ENCODE measurements at places on chromosomes 5 and 9.

DNA sequence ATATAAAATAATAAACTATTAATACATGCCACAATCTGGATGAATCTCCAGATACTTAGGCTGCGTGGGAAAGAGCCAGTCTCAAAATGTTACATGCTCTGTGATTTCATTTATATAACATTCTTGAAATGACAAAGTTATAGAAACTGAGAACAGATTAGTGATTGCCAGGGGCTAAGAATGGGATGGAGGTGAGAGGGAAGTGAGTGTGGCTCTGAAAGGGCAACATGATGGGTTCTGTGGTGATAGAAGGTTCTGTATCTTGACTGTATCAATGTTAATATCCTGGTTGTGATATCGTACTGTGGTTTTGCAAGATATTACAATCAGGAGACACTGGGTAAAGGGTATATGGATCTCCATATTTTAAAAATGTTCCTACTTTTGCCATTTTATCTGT lies 50.7 kb downstream of the SPEF2 start:
- no peak for DNase-seq

DNA sequence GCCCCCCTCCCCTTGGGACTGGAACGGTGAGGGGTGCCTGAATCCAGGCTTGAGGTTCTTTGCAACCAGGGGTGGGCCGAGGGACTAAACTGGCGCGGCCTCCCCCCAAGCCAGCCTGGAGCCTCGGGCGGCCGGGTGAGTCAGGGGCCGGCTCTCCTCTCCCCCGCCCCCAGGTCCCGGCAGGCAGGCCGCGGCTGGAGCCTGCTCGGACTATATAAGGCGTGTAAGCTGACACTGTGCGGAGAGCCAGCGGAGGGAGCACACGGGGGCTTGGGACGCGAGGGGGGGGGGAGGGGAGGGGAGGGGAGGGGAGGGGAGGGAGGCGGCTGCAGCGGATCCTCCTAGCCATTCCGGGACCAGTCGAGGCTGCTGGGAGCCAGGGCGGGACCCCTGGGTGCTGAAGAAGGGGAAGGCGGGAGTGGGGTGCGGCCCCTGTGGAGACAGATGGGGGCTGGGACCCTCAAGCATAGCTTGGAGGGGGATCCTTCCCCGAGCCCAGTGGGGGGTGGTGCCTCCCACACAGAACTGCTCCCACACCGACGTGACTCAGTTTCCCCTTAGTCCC lies 595 bp downstream of the PDLIM7 start:
- no peak for DNase-seq

- DNase-seq: no peak
Measured at GRCh38 chr5:73907164-73907563, 281.2 kb downstream of the ARHGEF28 start.

- no peak for DNase-seq
Measured at GRCh38 chr5:54868511-54869483, 116.6 kb downstream of the ESM1 start.

DNA sequence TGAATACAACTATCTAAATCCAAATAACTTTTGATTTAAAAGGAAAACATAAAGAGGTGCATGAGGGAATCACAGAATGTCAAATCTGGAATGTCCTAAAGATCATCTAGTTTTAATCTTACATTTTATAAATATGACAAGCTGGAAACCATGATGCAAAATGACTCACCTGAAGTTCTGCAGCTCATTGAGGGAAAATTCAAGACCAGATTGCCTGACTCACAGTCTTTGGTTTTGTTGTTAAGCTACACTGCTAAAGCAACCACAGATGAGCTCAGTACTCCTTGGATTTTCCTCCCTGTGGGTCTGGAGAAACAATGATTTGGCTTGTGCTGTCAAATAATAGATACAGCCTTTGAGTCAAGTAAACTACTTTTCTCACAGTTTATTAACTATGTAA lies 19.1 kb upstream of the EDIL3 start:
- DNase-seq: no peak

DNA sequence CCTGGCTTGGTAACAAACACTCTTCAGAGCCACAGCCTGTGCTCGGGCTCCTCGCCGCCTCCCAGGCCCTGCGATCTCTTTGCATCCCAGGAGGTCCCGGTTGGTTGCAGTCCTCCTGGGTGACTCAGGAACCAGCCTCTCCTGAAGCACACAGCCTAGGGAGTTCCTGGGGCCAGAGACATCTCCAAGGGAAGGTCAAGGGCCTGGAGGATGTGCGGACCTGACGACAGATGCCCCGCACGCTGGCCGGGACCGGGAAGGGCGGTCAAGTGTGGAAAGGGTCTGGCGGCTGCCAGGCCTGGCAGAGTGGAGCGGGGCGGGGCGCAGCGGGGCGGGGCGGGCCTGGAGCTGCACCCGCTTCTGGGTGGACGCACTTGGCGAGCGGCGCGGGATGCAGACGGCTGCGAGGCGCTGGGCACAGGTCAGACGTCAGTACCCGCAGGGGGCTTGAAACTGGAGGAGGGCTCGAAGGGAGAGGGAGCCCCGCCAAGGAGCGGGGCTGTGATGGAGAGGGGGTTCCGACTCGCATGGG lies 45.0 kb upstream of the PRSS3 start:
- no peak for DNase-seq

- no peak for DNase-seq
Measured at GRCh38 chr5:34535944-34536623, 120.0 kb upstream of the RAI14 start.

DNA sequence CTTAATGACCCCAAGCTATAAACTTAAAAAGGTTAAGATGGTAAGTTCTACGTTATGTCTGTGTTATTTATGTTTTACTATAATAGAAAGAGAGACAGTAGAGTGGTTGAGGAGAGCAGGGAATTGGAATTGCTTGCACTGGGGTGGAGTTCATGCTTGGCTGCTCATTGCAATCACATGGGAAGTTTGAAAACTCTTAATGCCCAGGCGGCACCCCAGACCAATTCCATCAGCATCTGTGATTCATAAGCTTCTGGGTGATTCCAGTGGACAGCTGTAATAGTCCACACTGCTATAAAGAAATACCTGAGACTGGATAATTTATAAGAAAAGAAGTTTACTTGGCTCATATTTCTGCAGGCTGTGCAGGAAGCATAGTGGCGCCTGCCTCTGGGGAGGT lies 323.9 kb upstream of the MSX2 start:
- DNase-seq: no peak

- no peak for DNase-seq
Measured at GRCh38 chr5:112253478-112254250, 165.4 kb downstream of the EPB41L4A start.

- no peak for DNase-seq
Measured at GRCh38 chr9:129748249-129748648, 4.6 kb downstream of the PTGES start.

- no peak for DNase-seq
Measured at GRCh38 chr5:105849701-105850100, 1821.0 kb downstream of the EFNA5 start.

DNA sequence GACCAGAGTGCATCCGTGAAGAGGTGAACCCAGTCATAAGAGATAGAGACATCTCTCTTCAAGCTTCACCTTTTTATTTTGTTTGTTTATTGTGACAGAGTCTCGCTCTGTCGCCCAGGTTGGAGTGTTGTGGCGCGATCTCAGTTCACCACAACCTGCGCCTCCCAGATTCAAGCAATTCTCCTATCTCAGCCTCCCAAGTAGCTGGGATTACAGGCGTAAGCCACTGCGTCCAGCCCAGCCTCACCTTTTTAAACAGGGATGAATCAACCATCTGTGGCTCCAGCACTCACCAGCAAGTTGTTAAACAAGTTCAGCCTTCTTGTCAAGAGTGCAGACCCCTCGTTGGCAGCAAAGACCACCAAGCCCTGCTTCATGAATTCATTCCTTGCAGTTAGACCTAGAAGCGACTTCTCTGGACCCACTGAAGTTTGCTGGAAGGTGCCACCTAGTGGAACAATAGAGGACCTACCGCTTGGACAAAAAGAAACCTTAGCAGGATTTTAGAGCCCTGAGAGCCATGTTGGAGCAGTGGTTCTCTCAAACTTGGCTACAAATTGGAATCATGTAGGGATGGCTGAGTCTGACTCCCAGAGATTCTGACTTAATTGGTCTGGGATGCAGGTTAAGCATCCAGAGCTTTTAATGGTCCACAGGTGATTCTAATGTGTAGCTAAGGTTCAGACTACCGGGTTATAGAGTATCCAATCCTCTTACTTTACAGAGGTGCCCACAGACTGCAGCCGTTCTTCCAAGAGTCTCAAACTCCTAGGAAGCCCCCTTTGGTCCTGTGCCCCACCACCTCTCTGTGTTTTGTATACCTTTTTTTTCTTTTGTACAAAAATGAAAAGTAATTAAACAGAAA lies 10.5 kb upstream of the GALNT10 start:
- no peak for DNase-seq

GRCh38 chr5:16321284-16321683 lies 141.7 kb upstream of the MARCHF11 start:
- no peak for DNase-seq

GRCh38 chr5:174259696-174260420 lies 214.4 kb downstream of the NSG2 start:
- no peak for DNase-seq

- DNase-seq: no peak
Measured at GRCh38 chr5:138595180-138595795, 20.1 kb upstream of the HSPA9 start.

DNA sequence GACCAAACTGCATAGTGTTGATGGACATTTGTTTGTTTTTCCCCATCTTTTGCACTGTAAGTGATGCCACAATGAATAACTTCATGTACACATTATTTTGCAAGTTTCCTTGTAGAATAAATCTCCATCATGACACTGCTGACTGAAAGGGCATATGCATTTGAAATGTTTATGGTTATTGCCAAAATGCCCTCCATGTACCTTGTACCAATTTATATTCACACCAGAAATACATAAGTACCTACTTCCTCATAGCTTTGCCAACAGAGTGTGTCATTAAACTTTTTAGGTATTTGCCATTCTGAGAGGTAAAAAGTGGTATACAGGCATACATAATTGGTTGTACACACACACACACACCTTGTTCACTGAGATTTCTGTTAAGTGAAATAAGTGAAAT lies 361.0 kb upstream of the PCSK5 start:
- DNase-seq: no peak

DNA sequence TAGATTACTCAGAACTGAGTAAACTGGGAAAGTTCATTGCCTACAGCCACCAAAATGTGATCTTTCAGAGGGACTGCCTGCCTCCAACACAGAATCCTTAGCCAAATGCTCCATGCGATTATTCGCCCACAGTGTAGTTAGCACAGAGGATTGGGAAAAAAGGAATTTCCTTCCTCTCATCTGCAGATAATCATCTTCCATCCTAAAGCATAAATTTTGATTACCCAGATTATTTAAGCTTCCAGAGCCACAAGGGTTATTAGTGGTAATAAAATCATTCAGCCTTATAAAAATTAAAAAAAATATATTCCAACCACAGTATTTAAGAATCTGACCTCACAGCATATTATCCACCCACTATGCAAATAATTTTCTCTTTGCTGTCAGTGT lies 285.3 kb upstream of the GRAMD2B start:
- no peak for DNase-seq

- DNase-seq: no peak
Measured at GRCh38 chr5:1104327-1105006, 7.4 kb downstream of the SLC12A7 start.

GRCh38 chr5:139389701-139390638 lies at the start of gene MZB1:
Gene MZB1, minus strand, starts transcription at chr5:139389913. Its CDS starts 57 bp downstream, at chr5:139389856.
- peak; percentile 34 for DNase-seq

DNA sequence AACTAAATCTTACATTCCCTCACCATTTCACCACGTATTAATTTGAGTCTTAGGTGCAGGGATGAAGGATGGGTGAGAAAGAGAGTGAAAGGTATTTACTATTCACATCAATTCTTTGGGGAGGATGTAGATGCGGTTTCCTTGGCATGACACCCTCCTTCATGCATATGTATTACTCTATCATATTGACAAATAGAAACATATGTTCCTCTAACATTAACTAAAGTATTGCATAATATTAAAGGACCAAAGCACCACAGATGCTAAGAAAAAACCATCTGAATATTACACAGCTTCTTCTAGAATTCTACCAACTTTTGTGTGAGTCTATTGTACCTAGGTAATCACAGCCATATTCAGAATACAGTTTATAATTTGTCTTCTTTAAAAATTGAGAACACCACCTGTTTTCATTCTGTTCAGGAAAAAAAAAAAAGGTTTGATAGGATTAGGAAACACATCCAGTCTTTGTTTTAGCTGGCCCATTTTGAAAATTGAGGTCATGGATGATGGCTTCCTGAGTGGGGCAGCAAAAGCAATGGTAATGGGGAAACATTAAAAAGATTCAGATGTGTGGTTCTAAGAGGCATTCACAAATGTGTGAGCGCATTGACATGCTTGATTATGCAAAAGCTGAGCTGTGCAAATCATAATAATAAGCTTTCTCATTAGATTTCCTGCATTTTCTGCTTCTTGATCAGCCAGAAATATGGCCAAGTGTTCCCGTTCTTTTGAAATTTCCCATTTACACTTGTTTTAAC lies 1011.5 kb upstream of the NUDT12 start:
- no peak for DNase-seq

DNA sequence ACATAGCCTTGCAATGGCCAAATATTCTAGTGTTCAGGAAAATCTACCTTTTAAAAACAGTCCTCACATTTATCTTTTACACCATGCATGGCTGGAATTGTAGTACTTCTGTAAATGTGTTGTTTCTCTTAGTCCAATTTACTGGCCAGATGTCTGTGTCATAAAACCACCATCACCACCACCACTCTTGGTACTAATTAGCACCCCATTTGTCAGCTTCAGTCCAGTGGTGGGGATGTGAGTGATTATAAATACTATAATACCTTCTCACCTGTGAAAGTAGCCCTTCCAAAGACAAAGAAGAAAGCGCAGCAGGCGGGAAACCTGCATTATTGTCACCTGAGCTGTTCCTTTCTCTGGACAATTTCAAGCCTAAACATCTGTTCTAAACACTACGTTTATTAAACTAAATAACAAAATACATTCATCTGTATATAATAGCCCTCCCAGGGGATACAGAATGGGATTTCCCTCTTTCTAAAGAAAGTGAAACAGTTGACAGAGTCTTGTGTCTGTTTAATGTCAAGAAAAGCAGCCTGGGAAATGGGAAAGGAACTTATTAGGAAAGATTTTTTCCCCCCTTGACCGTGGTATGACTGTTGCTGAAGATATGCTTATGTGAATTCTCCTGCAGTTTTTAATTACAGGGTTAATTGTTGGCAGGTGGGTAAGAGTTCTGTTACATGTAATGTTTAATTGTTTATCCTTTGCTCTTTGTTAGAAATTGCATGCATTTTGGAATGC lies 144.5 kb upstream of the NUDT12 start:
- DNase-seq: no peak

DNA sequence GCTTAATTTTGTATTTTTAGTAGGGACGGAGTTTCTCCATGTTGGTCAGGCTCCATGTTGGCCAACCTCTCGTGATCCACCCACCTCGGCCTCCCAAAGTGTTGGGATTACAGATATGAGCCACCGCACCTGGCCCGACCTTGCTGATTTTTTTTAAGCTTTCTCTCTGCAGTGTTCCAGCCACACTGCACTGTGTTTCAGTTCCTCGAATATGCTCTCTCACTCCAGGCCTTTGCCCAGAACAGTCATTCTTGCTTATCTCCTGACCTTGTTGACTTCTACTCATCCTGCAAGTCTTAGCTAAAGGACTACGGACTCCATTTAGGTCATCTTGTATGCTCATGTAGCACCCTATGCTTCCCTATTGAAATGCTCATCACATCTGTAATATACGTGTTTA lies 3.3 kb downstream of the SNAPC3 start:
- DNase-seq: no peak

All from activated T-cell treated with anti-CD3 and anti-CD28 coated beads for 4 hours (primary cell).